ENCODE measurements at places on chromosomes 4 and X. TPM values are rescaled to one million over a fixed set of nuclear protein-coding genes. Genes with fewer than 3 reads are reported as not detected.

DNA sequence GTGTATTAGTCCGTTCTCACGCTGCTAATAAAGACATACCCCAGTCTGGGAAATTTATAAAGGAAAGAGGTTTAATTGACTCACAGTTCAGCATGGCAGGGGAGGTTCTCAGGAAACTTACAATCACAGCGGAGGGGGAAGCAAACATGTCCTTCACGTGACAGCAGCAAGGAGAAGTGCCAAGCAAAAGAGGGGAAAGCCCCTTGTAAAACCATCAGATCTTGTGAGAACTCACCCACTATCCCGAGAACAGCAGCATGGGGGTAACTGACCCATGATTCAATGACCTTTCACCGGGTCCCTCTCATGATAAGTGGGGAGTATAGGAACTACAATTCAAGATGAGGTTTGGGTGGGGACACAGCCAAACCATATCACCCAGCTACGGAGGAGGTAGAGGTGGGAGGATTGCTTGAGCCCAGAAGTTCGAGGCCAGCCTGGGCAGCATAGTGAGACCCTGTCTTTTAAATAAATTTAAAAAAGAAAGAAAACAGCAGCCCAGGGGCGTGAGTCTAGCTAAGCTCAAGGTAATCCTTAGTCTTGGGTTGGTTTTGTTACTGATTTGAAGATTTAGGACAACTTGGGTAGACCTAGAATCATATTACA is 46.4 kb upstream of the TMEM131L start:
- no peak for DNase-seq

DNA sequence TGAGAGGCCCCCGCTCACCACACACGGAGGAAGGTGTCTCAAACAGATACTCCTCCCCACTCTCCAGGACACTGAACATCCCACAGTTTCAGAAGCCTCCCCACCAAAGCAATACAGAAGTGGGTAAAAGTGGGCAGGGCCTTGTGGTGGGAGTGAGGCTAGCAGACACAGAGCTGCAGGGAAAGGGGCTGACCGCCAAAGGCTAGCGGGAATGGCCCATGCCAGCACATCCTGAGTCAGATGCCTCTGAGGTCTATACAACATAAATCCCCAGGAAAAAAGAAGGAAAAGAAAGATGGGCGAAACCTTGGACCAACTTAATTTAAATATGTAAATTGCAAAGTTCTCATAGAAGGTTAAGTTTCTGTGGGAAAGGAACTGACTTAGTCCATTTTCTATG is 21.9 kb upstream of the ARHGAP10 start:
- no peak for DNase-seq

GRCh38 chrX:24574743-24575142 is 72.4 kb downstream of the PCYT1B start:
- no peak for DNase-seq

Gene GABRG1
- total RNA-seq, result not detected

Gene CWH43
- total RNA-seq, result 43.3 TPM
